ENCODE measurements at places on chromosomes 3 and 15. TPM values are rescaled to one million over a fixed set of nuclear protein-coding genes. Genes with fewer than 3 reads are reported as not detected.

Gene MAP1A
- 3.1 TPM for total RNA-seq

Gene C3orf49
- not detected for total RNA-seq

Gene IL17RB
- total RNA-seq: not detected

Gene C3orf85
- total RNA-seq: not detected

Gene IQCF2
- not detected for total RNA-seq

Gene FYCO1
- total RNA-seq: 35.0 TPM

Gene NR2E3
- total RNA-seq: not detected

Gene ANKRD34C
- not detected for total RNA-seq

Gene CFAP20DC
- 0.28 TPM for total RNA-seq

Gene ALDH1A3
- total RNA-seq: 0.38 TPM

Gene GMPS
- 40.6 TPM for total RNA-seq

Gene GP5
- 8.4 TPM for total RNA-seq

Gene SLC28A1
- total RNA-seq: not detected

Gene GUCA1C
- not detected for total RNA-seq

Gene TFRC
- 148 TPM for total RNA-seq

Gene PARP14
- 66.2 TPM for total RNA-seq

Gene GHSR
- not detected for total RNA-seq

Gene SLC6A20
- 0.44 TPM for total RNA-seq

Gene MAGI1
- 0.29 TPM for total RNA-seq

Gene SNTN
- not detected for total RNA-seq

Gene BUB1B
- 2.2 TPM for total RNA-seq

Gene DZIP3
- total RNA-seq: 9.3 TPM

Gene LMOD3
- not detected for total RNA-seq

Gene CRYGS
- total RNA-seq: 5.5 TPM

Gene SLC6A6
- 63.6 TPM for total RNA-seq

Gene ZCWPW2
- total RNA-seq: 0.79 TPM

Gene STARD5
- total RNA-seq: 8.2 TPM

Gene SPTBN5
- total RNA-seq: 1.0 TPM

Gene CHL1
- not detected for total RNA-seq

Gene CLSTN2
- 0.12 TPM for total RNA-seq

Gene TLR9
- total RNA-seq: 1.6 TPM

Gene WWTR1
- total RNA-seq: 1.1 TPM

Gene SAMD7
- not detected for total RNA-seq

Gene TEX55
- not detected for total RNA-seq

All from T-cell (primary cell).